ENCODE measurements at places on chromosomes 16 and 17. TPM values are rescaled to one million over a fixed set of nuclear protein-coding genes. Genes with fewer than 3 reads are reported as not detected.

Gene ITGB4
- 11.3 TPM for total RNA-seq

Gene IL17C
- total RNA-seq = not detected

Gene NXN
- total RNA-seq = 15.3 TPM

Gene COG1
- total RNA-seq = 51.5 TPM

Gene SLC5A10
- 0.19 TPM for total RNA-seq

Gene B4GALNT2
- total RNA-seq = 0.02 TPM

Gene MRC2
- 22.0 TPM for total RNA-seq

Gene GINS2
- 0.85 TPM for total RNA-seq

Gene NDUFAF8
- 58.2 TPM for total RNA-seq

Gene ZNF319
- total RNA-seq = 7.5 TPM

Gene CALB2
- total RNA-seq = 0.16 TPM

Gene TERB1
- not detected for total RNA-seq

Gene MYH1
- total RNA-seq = not detected

Data from heart right ventricle (tissue), 16 donors.